ENCODE measurements at places on chromosomes 3 and 15.

- DNase-seq = peak; percentile 60
These were observed 36.5 kb downstream of the GOLGA6L10 start for GRCh38 chr15:82312586-82313349.

GRCh38 chr3:128009952-128010846, 42.0 kb upstream of the SEC61A1 start:
- DNase-seq = no peak

- DNase-seq = no peak
These were observed 29.7 kb upstream of the MDFIC2 start for GRCh38 chr3:70342149-70342548.

GRCh38 chr15:58454950-58455401, 23.2 kb downstream of the LIPC start:
- DNase-seq = peak; percentile 85
